ENCODE measurements at places on chromosomes 12 and 14.

DNA sequence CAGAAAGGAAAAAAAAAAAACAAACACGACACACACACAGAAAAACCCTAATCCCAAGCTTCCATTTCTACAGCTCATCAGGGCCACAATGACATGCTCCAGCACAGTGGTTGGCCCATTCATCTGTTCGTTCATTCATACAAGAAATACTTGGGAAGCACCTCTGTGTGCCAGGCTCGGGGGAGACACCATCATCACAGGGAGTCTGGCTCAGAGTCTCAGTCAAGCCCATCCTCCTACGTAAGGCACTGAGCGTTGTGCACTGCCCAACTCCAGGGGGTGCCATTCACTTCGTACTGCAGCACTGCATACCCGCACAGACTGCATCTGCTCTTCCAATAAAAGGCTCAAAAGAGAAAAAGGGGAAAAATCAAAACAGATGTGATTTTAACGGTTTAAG, 15.3 kb downstream of the VPS37B start:
- DNase-seq: peak; percentile 40

DNA sequence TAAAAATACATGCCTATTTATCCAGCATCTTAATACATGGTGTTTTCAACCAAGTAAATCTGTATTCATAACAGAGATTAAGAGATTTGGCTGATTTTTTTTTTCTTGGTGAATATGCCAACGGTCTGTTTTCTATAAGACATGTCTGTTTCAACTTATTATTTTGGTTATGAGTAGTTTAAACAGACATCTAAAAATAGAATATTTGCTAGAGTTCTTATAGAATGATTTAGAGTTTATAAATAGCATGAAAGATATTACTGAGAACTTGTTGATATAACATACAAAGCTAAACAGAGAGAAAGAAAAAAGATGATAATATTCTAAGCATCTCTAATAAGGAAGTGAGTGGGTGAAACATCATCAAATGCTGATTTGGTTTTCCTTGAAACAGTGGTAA, 199.9 kb downstream of the CCDC91 start:
- no peak for DNase-seq

DNA sequence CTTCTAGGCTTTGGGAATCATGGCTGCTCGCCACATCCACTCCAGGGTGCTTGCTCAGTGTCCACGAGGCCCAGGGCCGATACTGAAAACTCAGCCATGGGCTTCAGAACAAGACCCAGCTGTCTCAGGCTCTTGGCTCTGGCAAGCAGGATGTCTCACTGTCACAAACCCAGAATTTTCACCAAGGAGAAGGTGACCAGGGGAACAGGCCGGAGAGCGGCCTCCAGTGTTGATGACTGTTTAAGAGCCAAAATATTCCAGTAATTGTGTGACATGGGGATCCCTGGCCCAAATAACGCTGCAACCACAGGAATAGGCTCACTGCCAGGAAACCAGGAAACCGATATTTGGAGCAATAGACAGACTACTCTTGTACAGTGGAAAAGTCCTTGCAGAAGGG, 9.8 kb upstream of the SERPINA5 start:
- DNase-seq: no peak

DNA sequence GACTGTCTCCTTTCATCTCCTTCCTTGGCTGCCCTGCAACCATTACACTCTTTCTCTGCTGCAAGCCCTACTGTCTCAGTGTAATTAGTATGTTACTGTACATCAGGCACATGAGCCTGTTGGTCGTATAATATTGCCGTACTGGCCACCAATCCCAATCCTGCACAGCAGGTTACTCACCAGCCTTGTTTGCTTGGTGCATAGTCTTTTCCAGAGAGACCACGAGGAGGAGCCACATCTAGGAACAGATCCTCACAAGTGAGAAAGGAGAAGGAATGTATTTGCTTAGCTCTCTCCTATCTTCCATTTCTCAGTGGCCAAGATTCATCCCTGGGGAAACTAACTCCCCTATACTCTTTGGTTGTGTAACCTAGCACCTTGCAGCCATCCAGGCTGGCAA, 33.0 kb upstream of the BICDL1 start:
- DNase-seq: no peak

DNA sequence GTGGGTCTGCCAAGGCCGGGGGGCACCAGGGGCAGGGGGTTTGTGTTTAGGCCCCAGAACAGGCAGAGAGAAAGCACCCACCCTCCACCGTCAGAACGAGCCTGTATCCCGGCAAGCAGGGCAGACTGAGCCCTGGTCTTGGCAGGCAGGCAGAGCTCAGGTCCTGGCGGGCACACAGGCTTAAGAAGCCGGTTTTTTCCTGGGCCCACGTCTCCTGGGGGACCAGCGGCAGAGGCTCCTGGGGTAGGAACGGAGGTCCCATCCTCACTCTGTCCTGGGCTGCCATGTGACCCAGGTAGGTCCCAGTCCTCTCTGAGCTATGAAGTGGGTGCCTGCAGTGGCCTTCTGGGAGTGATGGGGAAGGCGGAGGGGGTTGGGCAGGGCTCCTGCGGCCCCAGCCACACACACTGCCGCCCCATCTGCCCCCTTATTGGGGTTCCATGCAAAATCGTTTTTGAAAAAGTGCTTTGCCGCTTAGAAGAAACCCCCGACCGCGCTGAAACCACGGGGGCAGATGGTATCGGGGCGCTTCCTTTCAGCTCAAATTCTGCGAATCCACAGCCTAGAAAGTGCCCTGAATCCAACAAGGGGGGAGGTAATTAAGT, 24.2 kb downstream of the SH2B3 start:
- no peak for DNase-seq

- DNase-seq: no peak
Measured at GRCh38 chr12:130161261-130162243, 712 bp upstream of the FZD10 start.

DNA sequence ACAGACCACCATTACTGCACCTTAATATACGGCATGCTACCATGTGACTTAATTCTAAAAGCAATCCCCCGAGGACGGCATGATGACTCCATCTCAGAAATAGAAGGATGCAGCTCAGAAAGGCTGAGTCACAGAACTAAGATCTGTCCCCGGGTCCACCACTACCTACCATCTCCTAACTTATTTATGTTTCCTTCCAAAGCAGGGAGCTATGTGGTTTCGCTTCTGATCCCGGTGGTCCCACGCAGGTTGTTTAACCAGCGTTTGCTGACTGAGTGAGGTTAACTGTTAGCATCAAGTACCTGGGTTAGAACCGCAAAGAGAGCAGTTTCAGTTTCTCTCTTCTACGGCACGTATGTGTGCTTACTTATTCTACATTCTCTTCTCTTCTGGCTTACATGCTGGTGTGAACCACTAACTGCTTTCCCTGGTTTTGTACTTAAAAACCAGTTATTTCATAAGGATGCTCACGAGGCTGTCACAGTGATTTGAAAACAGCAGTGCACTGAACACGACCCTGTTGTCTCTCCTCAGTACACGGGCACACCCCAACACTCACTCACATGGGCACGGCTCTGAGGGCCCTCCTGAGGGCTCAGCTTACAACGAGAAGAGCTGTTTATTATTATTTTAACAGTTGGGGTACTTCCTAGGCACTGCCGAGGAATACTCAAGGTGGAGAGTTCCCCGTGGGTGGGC, 66.7 kb downstream of the CCDC88C start:
- DNase-seq: no peak

DNA sequence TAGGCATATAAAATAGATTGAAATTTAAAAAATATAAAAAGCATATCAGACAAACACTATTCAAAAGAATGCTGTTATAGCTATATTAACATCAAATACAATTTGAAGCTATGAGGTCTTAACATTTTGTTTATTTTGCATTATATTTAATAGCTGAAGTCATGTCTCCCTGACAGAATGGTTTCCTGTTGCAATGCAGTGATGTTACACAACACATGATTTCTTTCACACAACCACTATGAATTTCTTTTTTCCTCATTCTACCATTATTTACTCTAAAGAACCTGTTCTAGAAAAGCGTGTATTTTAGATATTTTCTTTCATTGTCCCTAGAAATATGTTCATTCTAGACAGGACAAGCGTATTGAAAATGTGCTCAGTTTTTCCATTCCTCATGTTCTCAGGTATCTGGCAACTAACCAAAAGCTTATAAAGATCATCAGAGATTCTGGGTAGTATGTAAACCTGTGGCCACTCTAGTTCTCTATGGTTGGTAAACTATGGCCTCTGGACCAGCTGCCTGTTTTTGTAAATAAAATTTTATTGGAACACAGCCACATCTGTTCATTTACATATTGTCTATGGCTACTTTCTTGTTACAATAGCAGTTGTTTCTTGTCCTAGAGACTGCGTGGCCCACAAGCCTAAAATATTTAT, 183.8 kb downstream of the FOXA1 start:
- DNase-seq: no peak

DNA sequence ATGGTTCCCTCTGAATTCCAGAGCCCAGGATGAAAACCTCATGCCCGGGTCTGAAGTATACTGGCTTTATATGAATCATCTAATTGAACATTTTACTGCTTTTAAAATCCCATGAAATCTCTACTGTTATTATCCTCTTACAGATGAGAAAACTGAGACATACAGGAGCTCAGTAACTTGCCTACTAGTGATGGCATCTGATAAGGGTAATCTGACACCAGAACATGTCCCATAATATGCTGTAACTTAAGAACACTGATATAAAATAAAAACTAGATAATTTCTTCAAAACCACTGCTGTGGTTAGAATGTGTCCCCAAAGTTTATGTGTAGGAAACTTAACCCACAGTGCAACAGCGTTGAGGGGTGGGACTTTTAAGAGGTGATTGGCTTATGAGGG, 219.6 kb upstream of the TMTC1 start:
- DNase-seq: no peak

GRCh38 chr12:62098132-62098531, 162.1 kb upstream of the USP15 start:
- no peak for DNase-seq

DNA sequence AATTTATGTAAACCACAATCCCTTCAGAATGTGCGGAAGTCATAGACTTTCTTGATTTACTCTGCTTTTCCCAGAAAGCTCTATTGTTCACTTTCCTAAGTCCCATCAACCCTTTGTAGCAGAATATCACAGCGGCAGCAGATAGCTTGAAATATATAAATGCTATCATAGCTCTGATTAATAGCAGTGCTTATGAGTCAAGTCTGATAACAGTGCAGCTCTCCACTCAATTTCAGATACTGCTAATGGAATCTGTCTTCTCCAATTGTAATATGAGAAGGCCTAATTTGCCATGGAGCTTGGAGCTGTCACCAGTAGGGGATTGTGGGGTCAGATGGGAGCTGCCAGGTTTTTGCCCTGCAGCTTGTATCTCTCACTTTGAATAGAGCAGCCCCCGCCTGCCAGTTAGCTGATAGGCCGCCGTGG, 10.9 kb downstream of the TMEM260 start:
- DNase-seq: no peak

GRCh38 chr12:123083661-123084571, 67.0 kb downstream of the PITPNM2 start:
- DNase-seq: no peak

- no peak for DNase-seq
Measured at GRCh38 chr12:104313568-104314241, 10.2 kb downstream of the EID3 start.

- no peak for DNase-seq
Measured at GRCh38 chr12:64826234-64826633, 1.8 kb downstream of the TBC1D30 start.

DNA sequence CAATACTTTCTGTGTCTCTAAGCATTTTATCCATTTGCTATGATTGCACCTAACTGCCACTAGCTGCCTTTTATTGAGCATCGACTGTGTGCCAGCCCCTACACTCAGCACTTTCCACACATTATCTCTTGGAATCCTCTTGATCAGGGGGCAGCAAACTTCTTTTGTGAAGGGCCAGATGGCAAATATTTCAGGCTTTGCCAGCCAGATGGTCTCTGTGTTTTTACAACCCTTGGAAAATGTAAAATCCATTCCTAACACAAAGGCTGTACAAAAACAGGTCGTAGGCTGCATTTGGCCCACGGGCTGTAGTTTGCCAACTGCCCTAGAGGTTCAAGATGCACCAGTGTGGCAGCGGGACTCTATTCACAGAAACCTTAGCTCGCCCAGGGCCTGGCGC, 19.5 kb downstream of the FOXN4 start:
- DNase-seq: no peak

GRCh38 chr12:94779485-94779884, 129.1 kb upstream of the TMCC3 start:
- DNase-seq: no peak

GRCh38 chr14:34733245-34733644, 18.9 kb upstream of the CFL2 start:
- DNase-seq: no peak

GRCh38 chr12:66010787-66011547, 119.6 kb downstream of the LLPH start:
- no peak for DNase-seq

- DNase-seq: no peak
Measured at GRCh38 chr12:128810182-128811127, 13.3 kb downstream of the SLC15A4 start.

GRCh38 chr12:124753993-124754392, 109.7 kb downstream of the SCARB1 start:
- DNase-seq: no peak

- no peak for DNase-seq
Measured at GRCh38 chr12:123991372-123991951, 18.4 kb downstream of the ZNF664 start.

GRCh38 chr14:101726295-101726953, 35.1 kb upstream of the PPP2R5C start:
- DNase-seq: no peak

All from RKO (cell line).